COLO829 (cell line): ENCODE measurements at places on chromosomes 5 and 9.

DNA sequence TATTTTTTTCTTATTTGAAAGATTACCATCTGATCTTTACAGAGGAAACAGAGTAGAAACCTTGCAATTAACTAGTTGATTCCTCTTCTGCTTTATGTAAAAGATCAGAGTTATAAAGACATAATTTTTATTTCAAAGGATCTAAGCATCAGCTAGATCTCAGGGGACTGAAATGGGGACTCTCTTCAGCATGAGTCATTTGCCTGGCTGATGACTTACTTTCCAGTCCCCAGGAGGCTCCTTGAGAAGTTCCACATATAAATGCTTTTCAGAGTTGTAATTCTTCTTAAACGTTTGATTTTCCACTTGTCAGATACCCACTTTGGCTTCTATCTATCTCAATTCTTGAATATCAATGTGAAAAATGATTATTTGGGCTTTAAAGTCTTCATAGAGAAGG is 389.4 kb downstream of the RAB3C start:
- DNase-seq = no peak

GRCh38 chr9:89879276-89879675 is 274.5 kb downstream of the GADD45G start:
- DNase-seq = no peak

DNA sequence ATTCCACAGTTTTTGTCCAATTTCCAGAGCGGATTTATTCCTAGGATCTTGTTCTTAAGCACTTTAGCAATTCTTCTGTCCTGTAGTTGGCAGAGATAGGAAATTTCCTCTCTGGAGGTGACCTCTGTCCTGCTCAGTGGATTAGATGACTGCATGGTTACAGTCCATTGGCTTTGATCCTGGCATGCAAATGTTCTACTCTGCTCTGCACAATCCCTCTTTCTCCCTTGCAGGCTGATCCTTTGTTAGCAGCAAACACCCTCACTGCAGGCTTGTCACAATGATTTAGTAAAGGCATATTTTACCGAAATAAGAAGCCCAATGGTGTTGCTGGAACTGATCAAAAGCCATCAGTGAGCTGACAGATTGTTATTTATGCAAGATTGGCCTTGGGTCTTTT is 243.8 kb downstream of the COX7C start:
- no peak for DNase-seq

DNA sequence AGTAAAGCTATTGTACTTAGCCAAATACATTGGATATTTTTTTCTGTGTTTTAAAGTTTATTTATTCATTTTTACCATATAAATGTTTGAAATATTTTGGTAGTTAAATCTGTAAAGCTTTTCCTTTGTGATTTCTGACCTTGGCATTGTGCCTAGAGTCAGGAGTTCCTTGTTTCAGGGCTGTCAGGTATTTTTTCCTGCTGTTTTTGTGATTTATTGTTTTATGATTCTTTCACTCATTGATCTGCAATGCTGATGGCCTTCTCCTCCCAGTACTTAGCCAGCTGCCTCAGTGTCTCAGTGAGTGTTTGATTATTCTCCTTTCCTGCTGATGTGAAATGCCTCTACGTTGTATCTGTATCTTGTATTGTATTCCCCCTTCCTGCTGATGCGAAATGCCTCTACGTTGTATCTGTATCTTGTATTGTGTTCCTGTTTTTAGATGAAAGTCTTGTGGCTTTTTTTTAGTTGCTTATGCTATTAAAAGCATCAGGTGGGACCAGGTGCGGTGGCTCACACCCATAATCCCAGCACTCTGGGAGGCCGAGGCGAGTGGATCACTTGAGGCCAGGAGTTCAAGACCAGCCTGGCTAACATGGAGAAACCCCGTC is 61.0 kb downstream of the EHMT1 start:
- DNase-seq = no peak

GRCh38 chr9:96192710-96193109 is 109.3 kb downstream of the HSD17B3 start:
- no peak for DNase-seq

DNA sequence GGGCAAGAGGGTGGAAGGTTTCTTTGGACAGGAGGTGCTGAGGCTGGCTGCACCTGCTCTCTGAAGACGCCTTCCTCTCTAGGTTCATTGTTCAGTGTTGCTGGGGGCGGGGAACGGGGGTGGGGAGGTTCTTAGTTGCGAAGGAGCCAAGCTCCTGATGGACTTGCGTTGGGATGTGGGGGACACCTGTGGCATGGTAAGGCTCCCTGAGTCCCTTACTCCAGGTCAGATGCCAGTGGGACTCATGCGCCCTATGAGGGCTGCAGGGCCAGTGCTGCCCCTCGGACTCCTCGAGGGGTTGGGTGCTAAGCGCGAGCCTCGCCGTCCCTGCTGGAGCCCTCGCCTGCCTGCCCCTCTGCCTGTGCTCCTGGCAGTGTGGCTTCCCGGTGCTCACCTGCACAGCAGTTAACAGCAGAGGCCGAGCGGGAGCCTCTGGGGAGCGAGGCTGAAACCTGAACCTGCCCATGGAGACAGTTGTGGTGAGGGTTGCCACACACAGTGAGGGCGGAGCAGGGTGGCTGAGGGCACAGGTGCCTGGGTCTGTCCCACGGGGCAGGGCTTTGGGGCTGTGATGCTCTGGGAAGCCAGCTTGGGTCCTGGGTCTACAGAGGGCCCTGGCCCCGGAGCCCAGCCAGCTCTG is 5.5 kb downstream of the RNU6ATAC start:
- no peak for DNase-seq

DNA sequence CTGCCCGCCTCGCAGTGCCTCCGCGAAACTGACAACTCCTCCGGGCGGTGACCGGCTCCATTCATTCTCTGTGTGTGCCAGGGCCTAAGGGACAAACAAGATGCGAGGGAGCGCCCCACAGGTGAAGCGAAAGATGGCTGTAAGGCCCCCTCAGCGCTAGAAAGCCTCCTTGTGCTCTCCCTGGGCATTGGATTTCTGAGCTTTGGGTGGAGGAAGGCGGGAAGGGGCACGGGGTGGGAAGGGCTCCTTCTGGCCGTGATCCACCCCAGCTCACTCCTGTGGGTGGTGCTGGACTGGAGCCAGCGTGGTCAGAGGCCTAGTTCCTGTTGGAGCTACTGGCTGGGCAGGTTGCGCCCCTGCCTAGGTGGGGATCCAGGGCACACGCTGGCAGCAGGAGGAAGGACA is 943 bp downstream of the GALNT12 start:
- no peak for DNase-seq
